ENCODE measurements at places on chromosomes 3 and 15.

GRCh38 chr3:140290105-140290504 is 355.1 kb downstream of the CLSTN2 start:
- no peak for DNase-seq

GRCh38 chr15:31202953-31203352 is 101.4 kb upstream of the TRPM1 start:
- DNase-seq = no peak

DNA sequence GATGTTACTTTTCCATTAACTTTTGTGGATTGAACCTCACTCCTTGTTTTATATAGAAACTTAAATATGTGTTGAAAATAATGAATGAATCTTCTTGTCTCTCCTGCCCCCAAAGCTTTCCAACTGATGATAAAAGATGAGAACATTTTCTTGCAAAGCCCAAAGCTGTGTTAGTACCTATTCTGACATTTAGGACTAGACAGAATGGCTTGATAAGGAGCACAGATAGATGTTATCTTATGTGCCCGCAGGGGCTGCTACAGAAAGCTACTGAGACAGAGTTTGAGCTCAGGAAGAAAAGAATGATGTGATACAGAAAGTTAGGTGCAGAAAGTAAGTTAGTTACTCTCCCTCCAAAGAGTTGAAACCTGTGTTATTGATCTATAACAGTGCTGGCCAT is 109.4 kb upstream of the ATP11B start:
- no peak for DNase-seq

- DNase-seq = no peak
Observed at GRCh38 chr15:90497912-90498311, 31.8 kb upstream of the CRTC3 start.

DNA sequence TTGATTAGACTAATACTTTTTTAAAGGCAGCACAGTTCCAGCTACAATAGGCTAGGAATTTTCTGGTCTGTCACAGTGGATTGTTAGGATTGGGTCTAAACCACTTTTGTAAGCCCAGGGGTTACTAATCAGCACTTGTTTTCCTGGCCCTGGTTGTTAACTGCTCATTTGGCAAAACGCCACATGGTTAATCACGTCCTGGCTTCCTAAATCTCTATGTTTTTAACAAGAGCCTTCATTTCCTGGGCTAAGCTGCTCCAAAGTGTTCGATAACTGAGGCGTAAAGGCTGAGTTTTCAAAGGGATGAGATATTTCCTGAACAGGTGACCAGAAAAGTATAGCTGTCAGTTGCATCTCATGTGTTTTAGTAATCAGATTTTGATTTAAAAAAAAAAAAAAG is 38.9 kb upstream of the CLRN1 start:
- DNase-seq = no peak

DNA sequence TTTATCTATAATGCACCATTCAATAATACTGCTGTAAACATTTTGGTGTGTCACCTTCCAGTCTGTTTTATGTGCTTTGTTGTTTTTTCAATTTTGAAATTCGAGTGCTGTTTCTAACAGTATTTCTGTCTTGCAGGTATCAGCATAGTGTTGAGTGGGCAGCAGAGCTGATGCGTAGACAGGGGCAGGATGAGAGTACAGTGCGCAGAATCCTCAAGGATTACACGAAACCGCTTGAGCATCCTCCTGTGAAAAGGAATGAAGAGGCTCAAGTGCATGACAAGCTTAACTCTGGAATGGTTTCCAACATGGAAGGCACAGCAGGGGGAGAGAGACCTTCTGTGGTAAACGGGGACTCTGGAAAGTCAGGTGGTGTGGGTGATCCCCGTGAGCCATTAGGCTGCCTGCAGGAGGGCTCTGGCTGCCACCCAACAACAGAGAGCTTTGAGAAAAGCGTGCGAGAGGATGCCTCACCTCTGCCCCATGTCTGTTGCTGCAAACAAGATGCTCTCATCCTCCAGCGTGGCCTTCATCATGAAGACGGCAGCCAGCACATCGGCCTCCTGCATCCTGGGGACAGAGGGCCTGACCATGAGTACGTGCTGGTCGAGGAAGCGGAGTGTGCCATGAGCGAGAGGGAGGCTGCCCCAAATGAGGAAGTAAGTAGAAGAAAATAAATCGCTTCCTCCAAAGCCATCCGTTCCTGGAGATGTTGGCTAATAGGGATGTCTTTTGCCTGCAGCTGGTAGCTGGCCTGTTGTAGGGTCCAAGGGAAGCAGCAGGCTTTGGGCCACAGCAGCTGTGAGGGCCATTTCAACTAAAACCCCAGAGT is 19.1 kb downstream of the TSEN2 start:
- no peak for DNase-seq

DNA sequence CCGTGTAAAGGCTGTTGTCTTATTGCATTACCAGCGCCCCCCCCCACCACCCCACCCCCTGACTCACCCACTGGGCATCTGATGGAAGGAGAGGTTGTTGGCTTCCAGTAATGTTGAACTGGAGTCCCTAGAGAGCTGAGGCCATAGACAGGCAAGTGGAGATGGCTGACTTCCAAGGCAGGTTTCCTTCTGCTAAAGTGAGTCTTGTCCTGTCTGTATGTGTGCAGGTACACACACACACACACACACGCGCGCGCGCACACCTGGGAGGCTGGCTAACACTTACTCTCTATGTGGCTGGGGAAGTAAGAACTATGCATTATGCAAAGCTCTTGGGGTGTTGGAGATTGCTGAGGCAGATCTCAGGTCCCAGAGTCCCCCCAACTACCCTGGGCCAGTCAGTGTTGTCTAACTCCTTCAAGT is 1.6 kb upstream of the KY start:
- DNase-seq = no peak

- no peak for DNase-seq
Observed at GRCh38 chr15:38551720-38552648, 12.6 kb downstream of the RASGRP1 start.

DNA sequence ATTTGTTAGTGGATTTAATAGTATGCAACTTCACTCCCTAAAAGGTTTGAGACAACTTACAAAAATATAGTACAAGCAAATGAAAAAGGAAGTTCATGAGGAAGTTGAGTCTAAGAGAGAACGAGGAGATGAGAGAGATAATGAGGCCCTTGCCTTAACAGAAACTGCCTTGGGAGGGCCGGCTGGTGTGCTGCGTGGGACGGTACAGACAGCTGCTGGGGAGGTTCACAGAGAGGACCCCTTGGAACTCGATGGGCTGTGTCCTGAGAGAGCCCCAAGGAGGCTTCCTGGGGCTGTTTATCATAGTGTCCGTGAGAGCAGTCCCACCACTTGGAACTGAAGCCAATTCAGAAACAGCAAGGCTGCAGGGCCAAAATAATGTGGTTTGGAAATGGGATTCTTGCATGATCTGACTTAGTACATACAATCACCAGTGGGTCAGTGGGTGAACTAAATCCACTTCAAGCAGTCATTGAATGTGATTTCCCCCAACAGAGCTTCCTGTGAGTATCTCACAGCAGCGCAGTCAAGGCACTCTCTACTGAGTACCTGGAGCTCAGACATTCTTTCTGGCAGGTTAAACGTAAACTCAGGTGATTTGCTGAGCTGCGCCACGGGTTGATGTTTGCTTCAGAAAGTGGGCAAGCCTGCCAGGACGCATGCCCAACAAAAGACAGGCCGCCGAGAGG is 90.8 kb downstream of the CRTC3 start:
- no peak for DNase-seq

- no peak for DNase-seq
Observed at GRCh38 chr15:79322306-79322705, 11.4 kb downstream of the TMED3 start.

DNA sequence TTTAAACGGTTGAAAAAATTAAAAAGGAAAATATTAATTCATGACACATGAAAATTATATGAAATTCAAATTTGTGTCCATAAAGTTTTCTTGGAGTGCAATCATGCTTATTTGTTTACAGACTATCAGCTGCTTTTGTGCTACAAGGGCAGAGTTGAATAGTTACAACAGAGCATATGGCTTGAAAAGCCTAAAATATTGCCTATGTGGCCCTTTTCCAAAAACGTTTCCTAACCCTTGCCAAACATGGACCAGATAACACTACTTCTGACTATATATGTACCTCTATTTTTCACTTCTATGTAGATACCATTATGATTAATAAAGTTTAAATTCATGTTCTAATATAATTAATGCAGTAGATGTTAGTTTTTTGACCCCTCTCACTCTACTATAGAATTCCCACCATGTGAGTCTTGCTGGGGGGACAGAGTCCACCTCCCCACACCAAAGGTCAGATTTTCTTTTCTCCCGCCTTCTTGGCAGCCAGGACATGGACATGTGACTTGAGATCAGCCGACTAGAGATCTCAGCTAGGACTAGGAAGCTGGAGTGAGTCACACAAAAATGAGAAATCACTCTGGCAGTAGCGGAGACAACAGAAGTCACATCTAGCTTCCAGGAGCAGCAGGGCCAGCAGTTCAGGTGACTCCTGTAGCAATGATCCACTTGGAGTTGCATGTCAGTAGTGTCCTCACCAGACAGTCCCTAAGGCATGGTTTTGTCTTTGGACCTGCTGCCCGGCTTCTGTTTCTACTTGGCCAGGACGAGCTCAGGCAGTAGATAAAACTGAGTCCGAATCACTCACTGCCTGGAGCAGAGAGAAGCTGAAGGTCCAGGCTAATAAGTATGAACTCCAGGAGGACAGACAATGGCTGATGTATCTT is 22.4 kb downstream of the CIAO2A start:
- DNase-seq = no peak

- no peak for DNase-seq
Observed at GRCh38 chr3:16423947-16424673, 89.4 kb downstream of the RFTN1 start.

DNA sequence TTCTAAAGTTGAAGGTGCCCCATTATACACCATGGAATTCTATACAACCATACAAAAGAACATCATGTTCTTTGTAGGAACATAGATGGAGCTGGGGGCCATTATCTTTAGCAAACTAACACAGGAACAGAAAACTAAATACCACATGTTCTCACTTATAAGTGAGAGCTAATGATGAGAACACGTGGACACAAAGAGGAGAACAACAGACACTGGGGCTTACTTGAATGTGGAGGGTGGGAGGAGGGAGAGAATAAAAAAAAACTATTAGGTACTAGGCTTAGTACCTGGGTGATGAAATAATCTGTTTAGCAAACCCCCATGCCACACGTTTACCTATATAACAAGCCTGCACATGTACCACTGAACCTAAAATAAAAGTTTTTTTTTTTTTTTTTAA is 342.7 kb downstream of the PLCL2 start:
- DNase-seq = no peak

GRCh38 chr3:102827386-102827785 is 392.6 kb downstream of the ZPLD1 start:
- no peak for DNase-seq

GRCh38 chr15:54540721-54541120 is 562.5 kb downstream of the UNC13C start:
- no peak for DNase-seq

DNA sequence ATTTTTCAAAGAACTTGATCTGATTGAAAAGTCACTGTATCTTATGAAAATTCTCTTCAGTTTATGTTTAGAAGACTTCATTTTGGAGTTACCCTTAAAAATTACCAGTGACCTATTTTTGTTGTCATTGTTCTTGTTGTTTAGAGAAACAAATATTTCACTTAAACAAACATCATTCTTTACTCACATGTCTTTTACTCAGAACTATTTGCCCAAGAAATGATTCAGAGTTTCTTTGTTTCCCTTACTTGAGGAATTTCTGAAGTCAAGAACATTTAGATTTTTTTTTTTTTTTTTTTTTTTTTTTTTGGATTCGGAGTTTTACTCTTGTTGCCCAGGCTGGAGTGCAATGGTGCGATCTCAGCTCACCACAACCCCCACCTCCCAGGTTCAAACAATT is 259.6 kb upstream of the UBE2E1 start:
- DNase-seq = no peak

- no peak for DNase-seq
Observed at GRCh38 chr3:50325113-50325480, 2.6 kb upstream of the HYAL2 start.

DNA sequence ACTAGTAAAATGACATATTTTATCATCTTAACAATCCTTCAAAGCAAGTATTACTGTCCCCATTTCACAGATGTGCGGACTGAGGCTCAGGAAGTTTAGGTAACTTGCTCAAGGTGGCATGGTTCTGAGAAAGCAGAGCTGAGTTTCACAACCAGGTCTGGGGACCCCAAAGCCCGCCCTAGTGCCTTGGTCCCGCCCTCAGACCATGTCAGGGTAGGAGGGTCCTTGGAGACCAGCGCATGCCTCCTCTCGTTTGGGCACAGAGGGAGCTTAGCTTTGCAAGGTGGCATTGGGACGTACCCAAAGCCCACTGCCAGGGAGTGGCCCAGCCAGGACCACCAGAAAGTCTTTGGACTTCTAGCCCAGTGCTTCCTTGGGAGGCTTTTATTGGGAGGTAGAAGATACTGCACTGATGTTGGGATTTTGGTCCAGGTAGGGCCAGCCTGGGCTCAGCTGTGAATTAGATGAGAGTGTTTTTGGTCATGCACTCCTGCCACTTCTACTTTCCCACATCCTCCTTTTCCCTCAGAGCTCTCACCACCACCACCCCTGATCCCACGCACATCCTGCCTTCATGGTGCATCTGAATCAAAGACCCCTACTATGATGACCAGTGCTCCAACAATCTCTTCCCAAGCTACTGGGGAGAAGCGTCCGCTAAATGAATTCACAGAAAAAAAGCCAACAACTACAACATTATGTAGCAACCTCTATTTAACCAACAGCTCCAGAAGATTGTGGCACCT is 307.9 kb downstream of the TLE3 start:
- DNase-seq = no peak

GRCh38 chr3:100022506-100022905 is 91.8 kb downstream of the FILIP1L start:
- no peak for DNase-seq

- DNase-seq = peak; percentile 43
Observed at GRCh38 chr3:157082305-157082982, 77.5 kb downstream of the CCNL1 start.

- DNase-seq = peak; percentile 56
Observed at GRCh38 chr3:72665701-72666446, 182.4 kb downstream of the SHQ1 start.

- DNase-seq = no peak
Observed at GRCh38 chr15:93089727-93090305, 805 bp upstream of the RGMA start.

GRCh38 chr15:33547876-33548275 is 237.1 kb downstream of the RYR3 start:
- peak; percentile 6 for DNase-seq

DNA sequence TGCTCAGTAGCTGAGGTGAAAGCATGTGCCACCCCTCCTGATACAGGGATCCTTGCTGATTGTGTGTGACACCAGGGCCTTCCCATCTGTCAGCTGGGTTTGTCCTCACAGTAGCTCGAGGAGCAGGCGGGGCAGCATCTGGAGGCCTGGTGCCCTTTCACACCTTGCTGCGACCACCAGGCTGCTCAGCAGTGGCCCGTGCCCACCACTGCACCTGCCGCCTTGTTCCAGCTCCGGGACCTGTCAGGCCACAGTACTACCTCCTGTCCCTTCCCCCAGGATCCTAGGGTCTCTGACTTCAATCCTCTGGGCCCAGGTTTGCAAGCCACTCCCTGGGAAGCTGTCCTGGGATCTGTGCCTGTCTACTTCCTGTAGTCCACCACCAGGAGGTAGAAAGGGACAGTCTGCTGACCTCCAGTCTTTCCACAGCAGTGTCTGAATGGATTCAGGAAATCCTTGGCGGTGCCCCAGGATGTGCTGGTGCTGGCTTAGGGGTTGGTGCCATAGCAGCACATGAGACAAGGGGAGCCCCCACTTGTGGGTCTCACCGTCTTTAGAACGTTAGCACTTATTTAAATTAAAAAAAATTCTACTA is 27.5 kb downstream of the APBA2 start:
- no peak for DNase-seq

GRCh38 chr15:39623529-39623931 is 42.7 kb downstream of the THBS1 start:
- no peak for DNase-seq
